Activated naive CD4-positive, alpha-beta T cell treated with anti-CD3 and anti-CD28 coated beads, Interleukin-2, amount 50 U/mL, for 72 hours (primary cell): ENCODE measurements at places on chromosomes 1 and 21.
A peak's percentile ranks its signal among the peaks of the same experiment; 100 is the strongest.

GRCh38 chr1:162726555-162726954, 63.9 kb upstream of the HSD17B7 start:
- DNase-seq, result no peak

- DNase-seq, result no peak
Observed at GRCh38 chr1:108777839-108778238, 31.4 kb downstream of the STXBP3 start.

GRCh38 chr1:236063919-236064673, 794 bp downstream of the NID1 start:
- DNase-seq, result peak; percentile 32

- DNase-seq, result no peak
Observed at GRCh38 chr1:33435096-33435820, 4.4 kb upstream of the PHC2 start.

- DNase-seq, result no peak
Observed at GRCh38 chr21:36750576-36750959, 51.7 kb downstream of the SIM2 start.

GRCh38 chr21:31893851-31894415, 21.1 kb downstream of the HUNK start:
- DNase-seq, result no peak

DNA sequence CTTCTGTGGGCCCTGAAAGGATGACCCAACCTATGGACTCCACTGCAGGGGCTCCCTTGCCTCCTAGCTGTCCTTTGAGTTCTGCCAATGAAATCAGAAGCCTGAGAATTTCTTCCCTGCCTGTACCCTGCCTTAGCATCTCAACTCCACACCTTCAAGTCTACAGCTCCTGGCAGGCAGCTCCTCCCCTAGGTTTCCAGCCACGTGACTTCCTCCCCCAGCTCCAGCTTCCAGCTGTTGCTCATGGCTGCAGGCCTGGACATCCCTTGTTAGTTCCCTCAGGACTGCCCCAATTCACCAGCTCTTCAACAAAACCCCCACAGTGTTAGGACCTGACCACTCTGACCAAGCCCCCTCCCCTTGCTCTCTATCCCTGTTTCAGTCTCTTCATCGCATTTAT, 2.4 kb downstream of the RCAN1 start:
- no peak for DNase-seq

DNA sequence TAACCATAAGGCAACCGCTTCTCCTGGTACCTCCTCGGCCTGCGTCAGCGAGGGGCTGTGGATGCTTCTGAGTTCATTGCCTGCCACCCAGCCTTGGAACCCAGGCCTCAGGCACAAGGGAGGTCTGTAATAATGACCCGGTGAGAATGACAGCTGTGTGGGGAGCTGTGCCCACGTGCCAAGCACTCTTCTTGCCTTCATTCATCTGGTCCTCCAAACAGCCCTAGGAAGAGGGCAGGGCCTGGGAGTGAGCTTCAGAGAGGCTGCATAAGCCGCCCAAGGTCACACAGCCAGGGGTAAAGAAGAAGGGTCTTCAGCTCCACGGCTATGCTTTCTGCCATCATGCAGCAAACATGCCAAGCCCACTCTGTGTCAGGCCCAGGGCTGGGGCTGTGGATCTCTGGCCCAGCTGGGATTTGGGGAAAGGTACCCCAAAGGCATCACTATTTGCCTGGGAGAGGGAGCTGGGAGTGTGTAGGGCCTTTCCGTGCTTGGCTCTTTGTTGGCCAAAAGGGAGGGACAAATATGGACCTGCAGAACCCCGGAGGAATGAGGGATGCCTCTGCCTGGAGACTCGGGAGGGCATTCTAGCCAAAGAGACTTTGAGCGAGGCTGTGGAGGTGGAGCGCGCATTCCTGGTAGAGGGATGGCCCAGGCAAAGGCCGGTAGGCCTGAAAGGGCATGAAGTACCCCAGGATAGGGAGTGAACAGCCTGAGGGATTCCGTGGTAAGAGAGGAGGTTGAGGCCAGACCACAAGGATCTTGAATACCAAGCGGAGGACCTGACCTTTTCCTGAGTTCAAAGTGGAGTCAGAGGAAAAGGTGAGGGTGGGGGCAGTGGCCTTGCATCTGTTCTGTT, 10.1 kb upstream of the EDN2 start:
- DNase-seq, result no peak

GRCh38 chr1:84665703-84666317, 24.5 kb downstream of the SSX2IP start:
- no peak for DNase-seq

DNA sequence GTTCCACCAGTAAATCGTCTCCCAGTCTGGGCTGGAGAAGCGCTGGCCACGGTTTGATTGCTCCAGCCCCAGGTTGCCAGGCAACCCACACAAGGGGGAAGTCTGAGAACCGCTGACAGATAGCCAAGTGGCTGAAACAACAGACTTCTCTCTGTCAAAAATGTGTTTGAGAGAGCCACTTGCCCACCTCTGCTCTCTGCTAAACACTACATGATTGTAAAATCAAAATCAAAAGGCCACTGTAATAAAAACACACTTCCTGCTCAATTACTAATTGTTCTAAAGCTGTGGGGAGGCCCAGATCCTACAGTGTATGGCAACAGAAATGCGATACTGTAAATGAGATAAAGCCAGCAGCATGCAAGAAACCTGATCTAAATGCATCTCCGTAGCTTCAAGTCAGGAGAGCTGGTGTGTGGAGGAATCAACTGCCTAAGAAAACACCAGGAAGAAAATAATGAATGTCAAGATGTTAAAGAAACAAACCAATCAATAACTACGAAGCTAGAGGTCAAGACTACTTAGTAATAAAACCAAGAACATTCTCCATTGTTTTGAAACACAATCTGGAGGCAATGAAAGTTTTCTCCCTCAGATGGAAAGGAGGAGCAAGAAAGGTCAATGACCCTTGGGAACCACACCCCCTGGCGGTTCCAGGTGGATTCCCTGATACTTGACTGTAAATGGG, 121.2 kb downstream of the SLC45A1 start:
- DNase-seq, result no peak

DNA sequence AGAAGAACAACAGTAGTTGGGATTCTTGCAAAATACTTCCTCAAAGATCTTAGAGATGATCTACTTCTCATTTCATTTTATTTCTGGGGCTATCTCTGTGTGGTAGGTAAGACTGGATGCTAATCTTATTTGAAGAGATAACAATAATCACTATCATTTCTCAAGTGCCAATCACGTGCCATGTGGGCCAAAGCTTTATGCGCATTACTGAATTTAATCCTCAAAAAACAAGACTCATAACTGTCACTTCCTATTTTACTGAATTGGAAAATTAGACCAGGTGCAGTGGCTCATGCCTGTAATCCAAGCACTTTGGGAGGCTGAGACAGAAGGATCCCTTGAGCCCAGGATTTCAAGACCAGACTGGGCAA, 121.7 kb downstream of the KCNN3 start:
- no peak for DNase-seq

DNA sequence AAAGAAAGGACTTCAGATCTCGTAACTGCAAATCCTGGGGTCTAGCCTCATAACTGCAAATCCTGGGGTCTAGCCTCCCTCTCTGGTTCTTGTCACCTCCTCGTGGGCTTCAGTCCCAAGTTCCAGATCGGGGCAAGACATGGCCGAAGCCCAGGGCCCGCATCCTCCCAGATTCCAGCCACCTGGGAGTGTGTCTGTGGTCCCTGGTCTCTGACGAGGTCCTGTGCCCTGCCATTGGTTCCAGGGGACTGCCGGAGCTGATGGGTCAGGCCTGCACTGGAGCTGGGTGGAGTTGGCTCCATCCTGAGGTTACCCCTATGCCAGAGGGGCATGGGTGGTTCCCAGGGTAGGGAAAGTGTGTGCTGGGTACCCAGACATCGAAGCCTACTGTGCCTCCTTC, 17.7 kb upstream of the C1orf174 start:
- peak; percentile 44 for DNase-seq

DNA sequence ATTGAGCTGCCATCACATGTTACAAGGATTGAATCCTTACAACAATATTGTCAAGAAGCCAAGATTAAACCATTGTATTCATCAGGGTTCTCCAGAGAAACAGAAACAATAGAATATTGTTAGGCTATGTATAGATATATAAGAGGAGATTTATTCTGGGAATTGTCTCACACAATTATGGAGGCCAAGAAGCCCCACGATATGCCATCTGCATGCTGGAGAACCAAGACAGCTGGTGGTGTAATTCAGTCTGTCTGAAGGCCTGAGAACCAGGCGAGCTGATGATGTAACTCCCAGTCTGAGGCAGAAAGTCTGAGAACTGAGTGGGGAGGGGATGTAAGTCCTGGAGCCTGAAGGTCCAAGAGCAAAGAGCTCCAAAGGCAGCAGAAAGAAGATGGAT, 14.5 kb upstream of the TTF2 start:
- no peak for DNase-seq

DNA sequence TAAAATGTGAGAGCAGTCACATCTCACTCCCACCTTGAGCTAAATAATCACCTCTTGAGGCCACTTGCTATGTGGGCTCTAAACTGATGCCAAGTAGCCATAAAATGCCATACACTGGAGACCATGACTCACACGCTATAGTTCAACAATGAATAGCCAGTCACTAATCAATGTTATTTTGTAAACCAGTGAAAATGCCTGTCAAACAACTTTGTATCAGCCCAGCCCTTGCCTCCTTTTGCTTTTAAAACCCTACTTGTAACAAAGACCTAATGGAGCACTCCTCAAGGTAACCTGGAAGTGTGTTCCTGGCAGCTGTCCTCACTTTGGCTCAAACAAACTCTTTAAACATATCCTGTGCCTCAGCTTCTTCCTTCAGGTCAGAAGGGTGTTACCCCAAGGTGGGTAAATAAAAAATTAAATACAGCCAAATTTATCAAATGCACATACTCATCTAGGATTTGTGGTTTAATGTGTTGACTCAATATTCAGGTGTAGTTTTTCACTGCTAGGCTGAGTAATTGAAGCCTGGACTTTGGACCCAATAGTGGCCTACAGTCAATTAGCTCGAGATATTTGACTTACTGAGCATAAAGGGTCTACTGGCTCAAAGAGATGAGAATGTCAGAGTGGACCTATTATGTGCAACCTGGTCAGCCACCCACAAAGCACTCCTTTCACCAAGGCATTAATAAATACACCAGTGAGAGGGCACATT, 154.3 kb downstream of the COQ8A start:
- DNase-seq, result no peak

GRCh38 chr1:153389401-153389800, 1.5 kb downstream of the S100A8 start:
- no peak for DNase-seq

GRCh38 chr1:43668956-43669355, 19.0 kb downstream of the KDM4A start:
- no peak for DNase-seq

GRCh38 chr1:187121661-187122060, 292.9 kb downstream of the PLA2G4A start:
- no peak for DNase-seq

- DNase-seq, result no peak
Observed at GRCh38 chr1:32073299-32074229, 825 bp downstream of the TMEM39B start.

DNA sequence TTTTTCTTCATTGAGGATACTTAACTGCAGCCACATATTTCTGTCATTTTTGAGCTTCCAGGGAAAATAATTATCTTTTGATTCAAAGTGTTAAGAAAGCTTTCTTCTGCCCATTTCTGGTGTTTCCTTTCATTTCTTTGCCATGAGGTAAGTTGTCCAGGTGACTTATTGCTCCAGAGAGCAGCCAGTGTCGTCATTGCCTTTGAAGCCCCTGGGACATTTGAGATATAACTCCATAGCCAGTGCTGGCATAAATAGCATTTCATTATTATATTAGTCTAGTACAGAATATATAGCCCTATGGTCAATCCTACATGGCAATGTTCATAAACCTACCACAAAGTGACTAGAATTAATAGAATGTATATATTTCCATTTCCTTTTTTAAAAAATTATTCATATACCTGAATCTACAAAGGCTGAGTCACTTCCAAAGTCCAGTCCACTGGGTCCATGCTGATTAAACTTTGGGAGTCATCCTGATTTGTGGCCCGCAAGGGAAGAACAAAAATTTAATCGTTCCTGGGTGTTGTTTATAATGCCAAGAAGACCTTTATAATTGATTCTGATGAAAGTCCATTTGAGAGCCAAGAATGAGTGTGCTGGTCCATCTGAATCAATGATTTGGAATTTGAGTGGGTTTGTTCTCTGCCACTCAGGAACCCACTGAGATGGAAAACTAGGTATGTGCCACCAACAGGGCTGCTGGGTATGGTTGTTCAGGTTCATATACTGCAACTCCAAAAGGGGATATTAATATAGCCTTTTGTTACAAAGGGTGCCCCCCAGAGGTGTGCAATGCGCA, 221.8 kb upstream of the PLXNA2 start:
- no peak for DNase-seq

DNA sequence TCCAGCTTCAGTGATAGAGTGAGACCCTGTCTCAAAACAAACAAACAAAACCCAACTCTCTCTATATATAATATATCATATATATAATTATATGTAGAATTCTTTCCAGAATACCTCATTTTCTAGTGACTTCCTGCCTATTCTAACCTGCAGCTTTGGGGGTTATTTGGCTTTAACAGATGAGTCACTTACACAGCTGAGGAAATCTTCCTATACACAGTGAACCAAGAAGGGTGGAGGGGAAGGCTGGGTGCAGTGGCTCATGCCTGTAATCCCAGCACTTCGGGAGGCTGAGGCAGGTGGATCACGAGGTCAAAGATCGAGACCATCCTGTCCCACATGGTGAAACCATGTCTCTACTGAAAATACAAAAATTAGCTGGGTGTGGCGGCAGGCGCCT, 9.2 kb downstream of the RAB29 start:
- no peak for DNase-seq

DNA sequence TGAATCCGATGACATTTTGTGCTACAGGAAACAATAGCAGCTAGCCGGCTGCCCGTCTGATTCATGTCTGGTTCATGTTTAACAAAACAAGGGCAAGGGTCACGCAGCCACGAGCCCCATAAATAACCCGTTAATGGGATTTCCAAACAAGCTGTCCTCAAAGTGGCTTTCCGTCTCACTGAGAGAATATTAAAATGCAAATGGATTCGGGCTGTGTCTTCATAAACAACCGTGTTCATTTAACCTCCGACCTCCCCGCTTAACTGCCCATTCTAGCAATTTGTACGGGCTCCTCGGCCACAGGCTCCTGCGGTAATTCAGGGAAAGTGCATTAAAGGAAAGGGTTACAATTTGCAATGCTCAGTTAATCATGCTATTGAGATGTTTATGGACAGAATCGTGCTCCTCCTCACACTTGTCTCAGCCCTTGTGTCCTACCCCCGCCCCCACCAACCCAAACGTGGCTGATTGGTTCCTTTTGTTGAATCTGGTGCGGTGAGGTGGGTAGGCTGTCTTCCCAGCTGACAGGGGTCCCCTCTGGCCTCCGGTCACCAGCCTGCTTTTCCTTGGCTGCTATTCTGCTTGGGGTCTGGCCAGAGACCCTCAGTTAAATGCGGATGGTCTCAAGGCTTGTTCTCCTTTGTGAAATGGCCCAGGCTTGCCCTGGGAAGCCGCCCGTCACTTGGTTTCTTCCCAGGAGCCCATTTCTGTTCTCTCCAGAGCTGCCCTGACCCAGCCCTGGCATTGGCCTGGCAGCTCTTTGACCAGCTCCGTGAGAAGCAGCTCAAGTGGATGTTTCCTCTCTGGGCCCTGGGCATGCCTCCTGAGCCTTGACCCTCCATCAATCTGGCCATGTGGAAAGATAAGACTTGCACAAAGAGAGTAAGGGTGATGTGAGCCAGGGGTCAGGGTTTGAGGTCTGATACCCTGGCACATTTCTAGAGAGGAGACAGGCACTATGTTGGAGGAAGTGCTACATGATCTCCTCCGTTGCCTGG, 200.7 kb upstream of the POU3F1 start:
- no peak for DNase-seq

GRCh38 chr1:106266786-106267185, 789.7 kb upstream of the PRMT6 start:
- DNase-seq, result no peak
